Endothelial cell of umbilical vein (primary cell): ENCODE measurements at places on chromosomes 2 and 18. TPM values are rescaled to one million over a fixed set of nuclear protein-coding genes. Genes with fewer than 3 reads are reported as not detected.

The MEP1B gene
- total RNA-seq, result not detected in 2 replicates

The RSAD2 gene
- total RNA-seq, result 0.09 and 0.18 TPM in 2 replicates

The PLEK gene
- 0.11 and 0.18 TPM in 2 replicates for total RNA-seq

The GALNT14 gene
- total RNA-seq, result 0.35 and 0.40 TPM in 2 replicates

The SKA1 gene
- 21.9 and 23.9 TPM in 2 replicates for total RNA-seq
